Naive thymus-derived CD8-positive, alpha-beta T cell (primary cell): ENCODE measurements at places on chromosomes 7 and 10. TPM values are rescaled to one million over a fixed set of nuclear protein-coding genes. Genes with fewer than 3 reads are reported as not detected.

Gene GIMAP8
- polyA plus RNA-seq, result 25.9 TPM

Gene SCD
- 5.5 TPM for polyA plus RNA-seq

Gene RHOBTB1
- polyA plus RNA-seq, result not detected

Gene FOXP2
- polyA plus RNA-seq, result not detected

Gene ZNF239
- 0.98 TPM for polyA plus RNA-seq

Gene AKR1C8
- not detected for polyA plus RNA-seq

Gene METTL27
- 3.2 TPM for polyA plus RNA-seq

Gene GRID2IP
- polyA plus RNA-seq, result 0.05 TPM

Gene NRP1
- polyA plus RNA-seq, result not detected

Gene COBL
- not detected for polyA plus RNA-seq

Gene ACHE
- polyA plus RNA-seq, result not detected

Gene UTF1
- not detected for polyA plus RNA-seq

Gene KNDC1
- not detected for polyA plus RNA-seq

Gene HOXA7
- polyA plus RNA-seq, result not detected

Gene TUBB8
- polyA plus RNA-seq, result not detected

Gene ACTR3C
- 4.6 TPM for polyA plus RNA-seq

Gene STK32C
- polyA plus RNA-seq, result 5.5 TPM

Gene ERVW-1
- not detected for polyA plus RNA-seq

Gene POM121C
- polyA plus RNA-seq, result 13.0 TPM

Gene FAM25C
- not detected for polyA plus RNA-seq

Gene PCLO
- not detected for polyA plus RNA-seq

Gene IFIT1B
- polyA plus RNA-seq, result not detected

Gene FAM13C
- not detected for polyA plus RNA-seq

Gene NCAPG2
- polyA plus RNA-seq, result 2.4 TPM

Gene PTF1A
- not detected for polyA plus RNA-seq

Gene AGAP6
- 2.7 TPM for polyA plus RNA-seq

Gene FAM131B
- polyA plus RNA-seq, result 1.1 TPM

Gene ZNF365
- 2.9 TPM for polyA plus RNA-seq

Gene FAM237B
- polyA plus RNA-seq, result not detected

Gene ELN
- not detected for polyA plus RNA-seq

Gene SLC29A4
- polyA plus RNA-seq, result 0.27 TPM

Gene DLX6
- not detected for polyA plus RNA-seq

Gene CUZD1
- 0.50 TPM for polyA plus RNA-seq

Gene ACSM6
- polyA plus RNA-seq, result not detected

Gene TSPAN12
- polyA plus RNA-seq, result not detected

Gene MYOZ1
- not detected for polyA plus RNA-seq

Gene KCP
- polyA plus RNA-seq, result not detected

Gene LRRC18
- polyA plus RNA-seq, result not detected

Gene TAS2R41
- not detected for polyA plus RNA-seq

Gene NYAP1
- polyA plus RNA-seq, result not detected

Gene LBX1
- polyA plus RNA-seq, result not detected

Gene SLC37A3
- polyA plus RNA-seq, result 9.6 TPM

Gene SIRT1
- polyA plus RNA-seq, result 18.7 TPM
